A549 (cell line): ENCODE measurements at places on chromosomes 2 and 18.

DNA sequence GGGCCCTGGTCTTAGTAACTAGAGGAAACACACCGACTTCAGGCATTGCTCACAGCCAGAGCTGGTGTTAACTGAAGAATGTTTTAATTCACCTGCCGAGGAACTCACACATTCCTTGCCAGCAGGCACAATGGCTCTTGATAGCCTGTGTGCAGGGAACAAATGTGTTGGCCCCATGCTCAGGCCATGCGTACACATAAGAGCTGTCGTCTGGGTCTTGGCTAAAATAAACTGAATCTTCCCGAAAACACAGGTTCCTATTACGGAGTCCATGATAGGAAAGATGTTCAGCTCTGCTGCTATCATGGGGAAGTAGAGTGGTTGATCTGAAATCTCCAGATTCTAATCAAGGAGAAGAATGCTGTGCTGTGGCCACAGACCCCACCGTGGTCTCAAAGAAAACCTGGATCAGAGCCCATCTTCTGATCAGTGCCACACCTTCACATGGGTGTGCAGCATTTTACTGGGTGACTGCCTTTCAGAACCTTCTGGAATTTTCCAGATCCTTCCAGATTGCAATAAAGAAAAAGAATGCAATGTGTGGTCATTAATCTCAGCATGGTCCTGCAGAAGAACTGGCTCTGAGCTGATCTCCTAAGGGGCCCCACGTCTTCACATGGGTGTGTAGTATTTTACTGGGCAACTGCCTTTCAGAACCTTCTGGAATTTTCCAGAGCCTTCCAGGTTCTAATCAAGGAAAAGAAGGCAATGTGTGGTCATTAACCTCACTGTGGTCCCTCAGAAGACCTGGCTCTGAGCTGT is 17.2 kb downstream of the MBP start:
- DNase-seq = no peak

DNA sequence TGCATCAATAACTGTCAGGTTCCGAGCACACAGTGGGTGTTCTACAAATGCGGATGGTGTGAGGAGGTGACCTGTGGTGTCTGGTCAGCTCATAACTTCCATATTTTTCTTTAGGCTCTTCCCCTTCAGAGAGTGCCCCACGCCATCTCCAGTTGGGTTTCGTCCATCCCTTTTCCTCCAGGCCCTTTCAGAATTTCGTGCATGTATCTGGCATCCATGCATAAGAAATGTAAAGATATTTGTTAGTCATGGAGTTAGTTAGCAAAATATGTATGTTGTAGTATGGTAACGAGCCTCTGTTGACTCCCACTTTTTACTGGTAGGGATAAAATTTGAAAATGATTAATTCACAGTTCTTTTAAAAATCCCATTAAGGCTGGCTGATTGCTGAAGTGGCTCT is 67.2 kb downstream of the SNTG2 start:
- DNase-seq = no peak

DNA sequence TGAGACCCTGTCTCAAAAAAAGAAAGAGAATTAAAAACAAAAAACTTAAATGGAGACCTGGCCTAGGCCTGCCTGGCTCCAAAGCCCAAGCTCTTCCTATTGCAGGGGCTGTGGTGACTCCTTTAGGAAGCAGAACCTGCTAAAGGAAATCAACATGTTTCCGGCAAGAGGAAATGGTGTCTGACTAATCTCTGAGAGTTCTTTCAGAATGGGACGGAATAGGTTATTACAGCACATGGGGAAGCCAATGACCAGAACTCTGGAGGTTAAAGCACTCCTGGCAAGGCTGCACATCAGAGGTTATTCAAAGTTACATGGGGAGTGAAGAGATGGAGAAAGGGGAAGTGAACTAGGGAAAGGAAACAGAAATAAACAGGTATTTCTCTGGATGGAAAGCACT is 21.4 kb downstream of the KIF3C start:
- DNase-seq = no peak

GRCh38 chr2:169891593-169892298 is 64.5 kb downstream of the UBR3 start:
- DNase-seq = peak; percentile 72

DNA sequence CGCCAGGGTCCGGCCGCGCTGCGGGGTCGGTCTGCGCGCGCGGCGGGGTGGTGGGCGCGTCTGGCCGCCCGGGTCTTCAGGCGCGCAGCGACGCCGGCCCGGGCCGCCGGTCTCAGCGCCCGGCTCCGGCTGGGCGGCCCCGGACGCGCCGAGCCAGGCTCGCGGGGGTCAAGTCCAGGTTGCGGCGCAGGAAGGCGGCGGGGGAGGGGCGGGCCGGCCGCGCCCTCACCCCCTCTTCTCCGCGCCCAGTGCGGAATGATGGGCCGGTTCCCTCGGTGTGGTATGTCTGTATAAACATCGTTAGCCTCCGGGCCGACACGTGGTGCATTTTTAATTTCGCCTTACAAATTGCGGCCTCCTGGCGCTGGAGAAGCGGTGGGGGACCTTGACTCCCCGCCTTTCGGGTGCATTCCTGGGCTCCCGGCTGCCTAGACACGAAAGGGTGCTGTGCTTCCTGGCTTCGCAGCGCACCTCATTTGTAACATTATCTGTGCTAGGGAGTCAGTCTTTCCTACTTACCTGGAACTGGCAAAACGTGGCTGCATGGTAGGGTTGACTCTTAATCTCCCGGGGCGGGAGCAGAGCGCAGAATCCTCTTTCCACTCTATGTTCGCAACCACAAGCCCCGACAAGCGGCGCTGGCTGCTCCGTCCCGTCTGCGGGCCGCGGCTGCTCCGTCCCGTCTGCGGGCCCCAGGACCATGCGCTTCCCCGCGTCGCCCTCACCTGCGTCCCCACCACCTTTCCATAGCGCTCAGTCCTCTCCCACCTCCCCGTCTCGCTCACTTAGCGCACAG is 69.0 kb downstream of the CTAGE1 start:
- DNase-seq = peak; percentile 18

DNA sequence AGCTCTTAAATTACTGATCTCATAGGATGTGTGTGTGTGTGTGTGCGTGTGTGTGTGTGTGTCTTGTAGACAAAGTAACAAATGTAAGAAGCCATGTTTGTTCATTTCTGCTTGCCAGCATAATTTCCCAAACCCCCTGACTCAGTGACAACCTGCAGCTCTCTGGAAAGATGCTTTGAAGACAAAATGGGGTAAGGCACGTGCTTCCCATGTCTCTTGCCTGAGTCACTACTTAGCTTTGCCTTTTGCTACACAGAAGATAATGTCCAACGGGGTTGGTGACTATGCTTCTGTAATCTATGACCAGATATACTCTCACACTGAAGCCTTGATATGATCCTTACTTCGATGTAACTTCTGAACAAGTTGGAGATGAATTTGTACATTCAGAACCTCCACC is 332.0 kb downstream of the SLC4A3 start:
- DNase-seq = no peak

- DNase-seq = no peak
These were observed 706.6 kb downstream of the CBLN2 start for GRCh38 chr18:71837547-71837946.
